Metanephros (tissue), 2 donors: ENCODE measurements at places on chromosomes 7 and 10. TPM values are rescaled to one million over a fixed set of nuclear protein-coding genes. Genes with fewer than 3 reads are reported as not detected.

The ATP6V0A4 gene
- 57.6 TPM for total RNA-seq

The TEX47 gene
- not detected for total RNA-seq

The KIAA1549 gene
- total RNA-seq = 9.7 TPM

The STAG3 gene
- total RNA-seq = 1.3 TPM

The VKORC1L1 gene
- total RNA-seq = 14.6 TPM

The LIPM gene
- not detected for total RNA-seq

The ODAD2 gene
- 0.35 TPM for total RNA-seq

The ASIC3 gene
- total RNA-seq = 0.76 TPM

The ZPBP gene
- total RNA-seq = 0.88 TPM

The AKR1C4 gene
- total RNA-seq = not detected

The MACC1 gene
- 26.9 TPM for total RNA-seq

The ASZ1 gene
- not detected for total RNA-seq

The GPR85 gene
- total RNA-seq = 1.5 TPM

The MMD2 gene
- total RNA-seq = not detected

The CEP55 gene
- total RNA-seq = 6.2 TPM

The LRRD1 gene
- 0.82 TPM for total RNA-seq

The AGAP6 gene
- total RNA-seq = 6.7 TPM
